Brain (organoid and tissue), 16 donors: ENCODE measurements at places on chromosomes 16 and 17.
A peak's percentile ranks its signal among the peaks of the same experiment; 100 is the strongest.

DNA sequence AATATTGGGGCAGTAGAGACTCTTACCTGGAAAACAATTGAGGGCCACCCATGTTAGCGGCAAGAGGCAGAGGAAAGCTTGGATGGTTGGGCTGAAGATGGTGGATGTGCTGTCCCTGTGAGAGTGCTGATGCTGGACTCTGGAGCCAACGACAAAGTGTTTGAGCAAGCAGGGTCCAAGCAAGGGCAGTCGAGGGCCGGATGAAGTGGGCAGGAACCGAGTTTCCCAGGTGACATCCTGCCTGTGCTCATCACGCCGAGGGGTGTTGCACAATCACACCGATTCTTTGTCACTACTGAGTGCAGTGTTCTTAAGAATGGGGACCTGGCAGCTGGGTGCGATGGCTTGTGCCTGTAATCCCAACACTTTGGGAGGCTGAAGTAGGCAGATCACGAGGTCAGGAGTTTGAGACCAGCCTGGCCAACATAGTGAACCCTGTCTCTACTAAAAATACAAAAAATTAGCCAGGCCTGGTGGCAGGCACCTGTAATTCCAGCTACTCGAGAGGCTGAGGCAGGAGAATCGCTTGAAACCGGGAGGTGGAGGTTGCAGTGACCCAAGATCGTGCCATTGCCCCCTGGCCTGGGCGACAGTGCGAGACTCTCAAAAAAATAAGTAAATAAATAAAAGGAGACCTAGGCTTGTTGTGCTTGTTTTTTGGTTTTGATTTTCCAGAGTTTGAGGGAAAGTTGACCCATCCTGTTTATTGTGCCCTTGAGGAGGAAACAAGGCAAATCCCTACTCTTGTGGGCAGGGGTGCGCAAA, 6.1 kb downstream of the PYCARD start:
- DNase-seq: no peak

DNA sequence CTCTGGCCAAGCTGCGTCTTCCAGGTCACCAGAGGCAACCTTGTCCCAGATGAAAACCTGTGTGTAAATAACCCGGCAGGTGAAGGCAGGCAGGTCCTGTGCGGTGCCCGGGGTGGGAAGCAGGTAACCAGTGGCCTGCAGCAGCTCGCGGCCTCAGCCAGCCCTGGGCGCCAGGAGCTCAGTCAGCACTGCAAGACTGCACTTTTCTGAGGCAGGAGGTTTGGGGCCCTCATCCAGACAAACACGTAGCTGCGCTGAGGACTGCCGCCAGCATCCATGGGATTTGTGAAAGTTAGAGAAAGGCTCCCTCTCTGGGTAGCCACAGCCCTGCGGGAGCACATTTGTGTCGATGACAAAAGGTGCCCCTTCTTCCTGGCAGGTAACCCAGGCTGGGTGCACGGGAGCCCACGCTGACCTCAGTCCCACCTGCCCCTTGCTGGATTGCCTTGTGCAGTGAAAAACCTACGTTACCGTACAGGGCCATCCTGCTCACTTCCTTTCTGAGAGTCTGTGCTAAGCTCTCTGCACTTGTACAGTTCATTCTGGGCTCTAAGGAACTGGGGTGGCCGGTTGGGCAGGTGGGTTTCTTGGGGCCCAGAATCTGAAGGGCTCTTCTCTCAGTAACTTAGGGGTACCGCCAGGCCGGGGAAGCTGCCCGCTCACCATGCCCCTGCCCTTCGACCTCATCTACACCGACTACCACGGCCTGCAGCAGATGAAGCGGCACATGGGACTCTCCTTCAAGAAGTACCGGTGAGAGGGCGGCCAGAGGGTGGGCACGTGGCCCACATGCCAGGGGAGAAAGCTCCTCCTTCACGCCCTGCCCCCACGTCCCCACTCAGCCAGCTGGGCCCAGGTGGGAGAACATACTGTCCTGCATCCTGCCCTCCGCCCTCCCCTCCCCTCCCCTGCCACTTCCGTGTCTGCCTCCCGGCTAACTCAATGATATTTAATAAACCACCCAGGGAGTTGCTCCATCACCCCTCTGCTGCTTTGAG, 56.4 kb downstream of the MGAT5B start:
- no peak for DNase-seq

- DNase-seq: no peak
These were observed 1.0 kb downstream of the MCRIP1 start for GRCh38 chr17:81831957-81832607.

GRCh38 chr16:51875834-51876600, 670.9 kb downstream of the TOX3 start:
- DNase-seq: no peak

DNA sequence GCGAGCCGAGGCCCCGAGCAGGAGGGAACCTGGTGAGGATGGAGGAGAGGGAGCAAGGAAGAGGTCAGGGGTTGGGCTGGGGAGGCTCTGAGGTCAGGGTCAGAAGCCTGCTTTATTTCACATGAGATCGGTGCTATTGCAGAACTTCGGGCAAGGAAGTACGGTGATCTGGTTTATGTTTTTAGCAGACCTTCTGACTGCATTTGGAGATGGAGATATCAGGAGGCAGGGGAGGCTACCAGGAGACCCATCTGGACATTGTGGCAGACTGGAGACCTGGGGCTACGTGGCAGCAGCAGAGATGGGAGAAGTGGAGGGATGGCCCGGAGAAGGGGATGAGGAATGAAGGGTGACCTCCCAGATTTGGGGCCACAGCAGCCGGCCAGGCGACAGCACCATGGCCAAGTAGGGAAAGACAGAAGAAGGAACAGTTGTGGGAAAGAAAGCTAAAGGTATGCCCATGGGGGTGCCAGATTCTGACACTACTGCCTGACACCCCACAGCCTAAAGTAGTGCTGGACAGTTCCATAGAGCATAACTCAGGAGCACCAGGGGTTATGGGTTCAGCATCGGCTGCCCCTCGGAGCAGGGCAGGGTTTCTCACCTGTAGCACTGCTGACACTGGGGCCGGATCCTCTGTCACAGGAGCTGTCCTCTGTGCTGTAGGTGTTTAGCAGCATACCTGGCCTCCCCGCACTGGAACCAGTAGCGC, 7.4 kb downstream of the CACNG4 start:
- DNase-seq: no peak

- no peak for DNase-seq
These were observed 57.9 kb upstream of the FOXF1 start for GRCh38 chr16:86452451-86452850.

DNA sequence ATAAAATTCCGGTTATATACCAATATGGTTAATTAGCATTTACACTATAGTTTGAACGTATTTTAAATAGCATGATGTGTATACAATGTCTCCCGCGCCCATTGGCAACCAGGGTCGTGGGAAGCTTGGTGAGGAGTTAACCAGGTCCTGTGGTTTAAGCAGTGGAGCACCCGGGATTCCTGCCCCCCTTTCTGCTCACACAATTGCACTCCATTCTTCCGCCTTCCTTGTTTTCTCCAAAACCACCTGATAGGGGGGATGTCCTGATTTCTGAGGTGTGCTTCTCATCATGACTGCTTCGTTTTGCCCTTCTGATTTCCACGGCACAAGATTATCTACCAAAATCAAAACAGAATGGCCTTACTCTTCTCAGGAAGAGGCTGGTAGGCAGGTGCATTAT, 35.8 kb downstream of the WIPI1 start:
- DNase-seq: no peak

- no peak for DNase-seq
These were observed at the start of gene TRPV2 for GRCh38 chr17:16415031-16415924. Gene TRPV2 (plus strand): TSS chr17:16415571. CDS start chr17:16417669, 2,098 bp downstream.

DNA sequence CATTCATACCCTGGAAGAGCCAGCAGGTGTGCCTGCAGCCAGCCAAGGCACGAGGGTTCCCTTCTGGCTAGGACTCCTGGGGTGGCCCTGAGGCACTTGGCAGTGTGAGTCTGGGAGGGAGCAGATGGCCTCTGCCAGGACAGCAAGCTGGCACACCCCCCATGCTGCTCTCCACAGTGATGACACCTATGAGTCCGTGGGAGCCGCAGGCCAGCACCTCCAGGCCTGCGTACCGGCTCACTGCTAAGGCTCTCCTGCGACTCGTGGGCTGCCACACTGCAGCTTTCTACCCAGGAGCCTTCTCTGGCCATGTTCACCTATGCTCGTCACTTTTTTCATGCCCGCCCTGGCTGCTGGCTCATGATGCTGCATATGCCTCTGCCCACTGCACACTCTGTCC, 68.1 kb downstream of the NDEL1 start:
- no peak for DNase-seq

DNA sequence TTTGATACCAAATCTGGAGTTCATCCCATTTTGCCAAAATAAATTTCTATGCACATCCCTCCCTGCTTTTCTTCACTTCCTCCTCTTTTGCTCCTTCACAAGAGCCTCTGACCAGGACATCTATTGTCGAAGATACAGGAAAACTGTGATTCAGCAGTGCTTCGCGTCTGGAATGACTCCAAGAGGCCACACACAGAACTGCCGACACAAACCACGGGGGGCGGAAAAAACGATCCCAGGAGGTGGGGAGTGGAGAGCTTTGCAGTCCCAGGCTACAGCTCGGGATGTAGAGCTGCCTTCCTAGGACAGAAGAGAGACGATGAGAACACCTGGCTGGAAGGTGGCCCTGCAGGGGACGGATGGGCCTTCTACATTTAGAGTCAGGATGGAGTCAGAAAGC, 102.8 kb downstream of the XYLT1 start:
- peak; percentile 62 for DNase-seq

DNA sequence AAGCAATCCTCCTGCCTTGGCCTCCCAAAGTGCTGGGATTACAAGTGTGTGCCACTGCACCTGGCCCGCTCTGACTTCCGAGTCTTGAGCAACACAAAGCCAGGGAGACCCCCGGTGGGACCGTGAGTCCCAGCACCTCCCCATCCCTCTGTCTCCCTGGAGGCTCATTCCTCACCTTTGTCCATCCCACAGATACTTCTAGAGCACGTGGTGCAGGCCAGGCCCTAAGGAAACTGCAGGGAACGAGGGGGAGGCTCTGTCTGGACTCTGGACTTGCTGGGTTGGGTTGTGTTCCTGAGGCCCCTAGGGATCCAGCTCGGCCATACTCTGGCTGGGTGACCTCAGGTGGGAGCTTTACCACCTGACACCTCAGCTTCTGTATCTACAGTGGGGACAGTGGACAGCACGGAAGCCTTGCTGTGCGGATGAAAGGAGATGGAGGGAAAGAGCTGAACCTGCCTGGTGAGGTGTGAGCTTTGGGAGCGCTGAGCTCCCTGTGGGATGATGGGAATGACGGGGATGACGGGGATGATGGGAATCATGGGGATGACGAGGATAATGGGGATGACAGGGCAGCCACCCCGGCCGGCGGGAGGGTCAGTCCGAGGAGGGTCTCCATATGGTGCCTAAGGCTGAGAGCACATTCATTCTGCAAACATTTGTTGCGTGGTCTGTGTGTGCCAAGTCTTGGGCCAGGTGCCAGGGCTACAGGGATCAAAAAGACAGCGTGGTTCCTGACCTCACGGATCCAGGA, 26.6 kb downstream of the C16orf74 start:
- DNase-seq: no peak

GRCh38 chr16:11550791-11551498, 35.8 kb downstream of the LITAF start:
- peak; percentile 39 for DNase-seq

DNA sequence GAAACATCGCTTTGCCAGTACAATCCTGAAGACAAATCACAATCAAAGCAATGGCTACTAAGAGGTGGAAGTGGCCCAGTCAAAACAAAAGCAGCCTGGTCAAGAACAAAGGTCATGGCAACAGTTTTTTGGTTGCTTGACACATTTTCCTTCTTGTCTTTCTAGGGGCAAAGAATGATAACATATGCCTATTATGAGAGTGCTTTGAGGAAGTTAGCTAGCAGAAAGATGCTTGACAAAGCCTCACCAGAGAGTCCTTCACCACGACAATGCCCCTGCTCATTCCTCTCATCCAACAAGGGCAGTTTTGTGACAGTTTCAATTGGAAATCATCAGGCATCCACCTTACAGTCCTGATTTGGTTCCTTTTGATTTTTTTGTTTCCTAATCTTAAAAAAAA, 31.8 kb upstream of the N4BP1 start:
- DNase-seq: no peak

GRCh38 chr17:31310260-31310659, 3.6 kb downstream of the EVI2B start:
- no peak for DNase-seq

DNA sequence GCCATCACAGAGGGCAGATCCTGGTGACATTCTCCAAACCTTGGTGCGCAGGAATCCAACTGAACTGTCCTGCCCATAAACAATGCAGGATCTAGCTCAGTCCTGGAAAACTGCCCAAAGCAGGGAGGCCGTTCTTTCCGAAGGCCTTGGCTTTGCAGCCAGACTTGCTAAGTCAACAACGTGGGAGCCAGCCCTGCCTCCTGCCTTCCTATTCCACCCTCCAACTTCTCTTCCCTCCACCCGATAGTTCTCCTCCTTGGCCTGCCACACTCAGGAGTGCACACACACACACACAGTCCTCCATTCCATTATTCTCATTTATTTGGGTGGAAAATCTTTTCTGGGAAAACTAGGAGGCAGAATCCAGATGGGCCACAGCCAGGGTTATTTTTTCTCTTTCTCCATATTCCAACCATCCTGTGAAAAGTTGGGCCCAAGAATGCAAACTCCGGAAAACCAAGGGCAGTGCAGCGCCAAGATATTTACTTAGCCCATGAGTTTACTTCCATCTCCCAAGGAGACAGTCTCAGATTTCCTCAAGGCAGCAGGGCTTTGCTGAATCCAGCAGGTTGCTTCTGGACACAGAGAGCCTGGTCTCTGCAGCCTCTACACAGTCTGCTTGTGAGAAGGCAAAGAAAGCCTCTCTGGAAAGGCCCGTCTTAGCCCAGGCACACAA, 15.8 kb downstream of the COPRS start:
- DNase-seq: no peak

DNA sequence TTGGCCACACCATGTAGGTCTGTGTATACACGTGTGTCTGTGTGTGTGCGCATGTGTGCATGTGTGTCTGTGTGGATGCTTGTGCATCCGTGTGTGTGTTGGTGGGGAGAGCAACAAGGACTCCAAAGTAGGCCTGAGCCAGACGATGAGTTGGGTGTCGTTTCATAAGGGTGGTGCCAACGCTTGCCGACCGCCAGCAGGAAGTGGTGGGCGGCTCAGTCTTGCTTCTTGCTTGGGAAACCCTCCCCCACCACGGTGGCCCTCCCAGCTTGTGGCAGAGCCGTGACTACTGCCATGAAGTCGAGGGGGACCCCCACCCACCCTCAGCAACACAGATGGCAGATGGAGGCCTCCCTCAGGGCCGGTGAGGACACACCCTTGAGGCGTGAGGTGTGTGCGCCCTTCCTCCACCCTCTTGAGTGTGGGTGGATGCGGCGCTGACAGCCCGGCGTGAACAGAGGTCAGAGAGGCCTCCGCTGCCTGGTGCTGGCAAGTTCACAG, 17.5 kb downstream of the SBK1 start:
- DNase-seq: no peak

DNA sequence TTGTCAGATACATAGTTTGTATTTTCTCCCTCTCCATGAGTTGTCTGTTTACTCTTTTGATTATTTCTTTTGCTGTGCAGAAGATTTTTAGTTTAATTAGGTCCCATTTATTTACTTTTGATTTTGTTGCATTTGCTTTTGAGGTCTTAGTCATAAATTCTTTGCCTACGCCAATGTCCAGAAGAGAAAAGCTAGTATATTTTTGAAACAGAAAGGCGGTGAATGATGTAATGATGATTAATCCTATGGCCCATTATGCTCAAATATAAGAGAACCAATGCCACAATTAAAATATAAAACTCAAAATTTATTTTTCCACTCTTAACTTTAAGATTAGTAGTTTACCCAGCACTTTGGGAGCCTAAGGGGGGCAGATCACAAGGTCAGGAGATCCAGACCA, 59.8 kb upstream of the SMIM36 start:
- DNase-seq: no peak
